Mesothelial cell of epicardium (in vitro differentiated cells): ENCODE measurements at places on chromosomes 5 and 9. TPM values are rescaled to one million over a fixed set of nuclear protein-coding genes. Genes with fewer than 3 reads are reported as not detected.

DNA sequence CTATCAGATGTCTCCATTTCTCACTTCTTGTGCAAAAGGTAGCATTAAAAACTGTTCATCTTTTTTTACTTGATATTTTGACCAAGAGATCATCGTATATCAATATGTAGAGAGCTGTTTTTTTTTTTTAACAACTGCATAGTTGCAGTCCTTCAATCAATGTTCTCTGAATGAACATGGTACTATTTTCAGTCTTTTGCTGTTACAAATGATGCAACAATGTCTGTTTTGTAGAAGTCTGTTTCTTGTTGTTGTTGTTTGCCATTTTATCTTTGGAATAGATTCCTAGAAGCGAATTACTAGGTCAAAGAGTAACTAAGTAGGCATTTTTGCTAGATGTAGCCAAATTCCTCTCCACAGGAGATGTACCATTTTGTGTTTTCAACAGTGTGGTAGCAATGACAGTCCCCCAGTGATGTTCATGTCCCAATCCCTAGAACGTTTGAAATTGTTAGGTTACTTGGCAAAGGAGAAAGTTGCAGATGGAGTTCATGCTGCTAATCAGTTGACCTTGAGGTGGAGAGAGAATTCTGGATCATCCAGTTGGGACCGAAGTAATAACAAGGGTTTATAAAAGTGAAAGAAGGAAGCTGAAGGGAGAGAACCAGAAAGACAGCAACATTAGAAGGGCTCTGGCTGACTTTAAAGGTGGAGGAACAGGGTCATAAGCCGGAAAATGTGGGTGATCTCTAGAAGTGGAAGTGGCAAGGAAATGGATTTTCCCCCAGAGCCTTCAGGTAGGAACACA lies 6.3 kb downstream of the MTREX start:
- DNase-seq: no peak

DNA sequence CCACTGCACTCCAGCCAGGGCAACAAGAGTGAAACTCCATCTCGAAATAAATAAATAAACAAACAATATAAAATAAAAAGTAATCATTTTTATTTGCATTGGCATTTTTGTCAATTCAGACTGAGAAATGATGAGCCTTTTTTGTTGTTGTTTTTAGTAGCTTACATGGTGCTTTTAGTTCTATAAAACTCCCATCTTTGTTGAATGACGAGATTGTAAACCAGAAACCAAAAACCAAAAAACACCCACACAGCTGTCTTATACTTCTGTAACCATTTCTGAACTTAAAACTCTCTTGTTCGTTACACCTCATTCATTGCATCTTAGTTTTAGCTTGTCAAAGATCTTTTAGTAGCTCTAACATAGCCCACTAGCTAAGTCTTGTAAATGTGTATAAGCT lies 44.7 kb downstream of the GGTA1 start:
- DNase-seq: no peak

GRCh38 chr5:120852222-120852860 lies 388.2 kb downstream of the PRR16 start:
- no peak for DNase-seq

GRCh38 chr5:181099602-181100086 lies 31.3 kb downstream of the OR2V1 start:
- DNase-seq: no peak

GRCh38 chr9:73810585-73811215 lies 659.0 kb downstream of the ANXA1 start:
- no peak for DNase-seq

DNA sequence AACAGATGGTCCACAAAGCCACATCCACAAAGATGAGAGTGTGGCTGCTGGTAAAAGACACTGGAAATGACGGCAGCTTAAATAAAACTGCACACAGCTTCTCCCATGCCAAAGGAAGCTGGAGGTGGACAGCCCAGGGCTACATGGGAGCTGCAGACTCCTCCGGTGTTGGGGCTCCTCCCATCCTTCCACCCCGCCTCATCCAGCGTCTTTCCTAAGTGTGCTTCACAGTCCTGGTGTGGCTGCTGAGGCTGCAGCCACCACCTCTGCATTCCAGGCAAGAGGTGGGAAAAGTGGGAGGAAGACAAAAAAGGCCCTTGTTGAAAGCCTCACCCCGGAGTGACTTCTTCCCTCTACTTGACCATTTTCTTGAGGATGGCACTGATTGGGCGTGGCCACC lies 37.0 kb upstream of the IRX4 start:
- DNase-seq: no peak

GRCh38 chr9:93562157-93562556 lies 14.2 kb upstream of the PHF2 start:
- DNase-seq: no peak

DNA sequence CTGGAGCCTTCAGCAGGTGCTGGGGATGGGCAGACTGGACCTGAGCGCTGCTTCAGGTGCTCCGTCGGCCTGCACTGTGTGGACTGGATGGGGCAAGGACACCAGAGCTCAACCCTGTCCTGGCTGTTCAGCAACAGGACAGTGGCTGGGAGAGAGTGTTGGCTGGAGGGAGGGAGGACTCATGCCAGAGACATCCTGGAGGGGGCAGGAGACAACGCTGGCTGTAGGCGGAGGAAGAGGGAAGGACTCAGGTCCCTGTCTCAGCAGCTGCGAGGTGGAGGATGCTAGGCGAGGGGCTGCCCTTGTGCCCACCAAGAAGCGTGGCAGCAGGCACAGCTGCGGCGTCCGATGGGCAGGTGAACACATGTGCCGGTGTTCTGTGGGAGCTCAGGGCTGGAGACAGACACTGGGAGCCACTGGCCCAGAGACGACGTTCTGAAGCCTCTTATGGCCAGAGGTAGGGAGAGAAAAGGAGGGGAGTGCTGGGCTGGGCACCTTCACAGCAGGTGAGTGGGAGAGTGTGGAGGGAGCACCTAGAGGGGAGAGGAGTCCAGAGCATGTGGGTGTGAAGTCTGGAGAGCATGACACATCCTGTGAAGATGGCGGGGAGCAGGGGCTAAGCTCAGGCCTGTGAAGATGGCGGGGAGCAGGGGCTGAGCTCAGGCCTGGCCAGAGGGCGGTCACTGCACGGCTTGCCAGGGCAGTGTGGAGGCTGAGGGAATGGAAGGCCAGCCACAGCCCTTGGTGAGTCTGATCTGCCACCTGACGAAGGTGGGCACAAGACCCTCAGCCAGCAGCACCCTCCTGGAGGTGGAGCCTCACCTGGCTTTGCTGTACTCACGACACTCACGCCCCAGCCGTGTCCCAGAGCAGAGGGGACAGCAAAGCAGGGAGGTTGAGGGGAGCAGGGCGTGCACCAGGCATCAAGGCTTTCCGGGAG lies 79.1 kb upstream of the FCN1 start:
- DNase-seq: no peak

GRCh38 chr5:55636683-55637082 lies 75.4 kb downstream of the SLC38A9 start:
- no peak for DNase-seq

- DNase-seq: no peak
Observed at GRCh38 chr5:51384281-51384840, 1.1 kb downstream of the ISL1 start.

- no peak for DNase-seq
Observed at GRCh38 chr5:14125262-14125661, 17.9 kb upstream of the TRIO start.

GRCh38 chr9:21528123-21528808 lies 46.2 kb upstream of the IFNE start:
- no peak for DNase-seq

DNA sequence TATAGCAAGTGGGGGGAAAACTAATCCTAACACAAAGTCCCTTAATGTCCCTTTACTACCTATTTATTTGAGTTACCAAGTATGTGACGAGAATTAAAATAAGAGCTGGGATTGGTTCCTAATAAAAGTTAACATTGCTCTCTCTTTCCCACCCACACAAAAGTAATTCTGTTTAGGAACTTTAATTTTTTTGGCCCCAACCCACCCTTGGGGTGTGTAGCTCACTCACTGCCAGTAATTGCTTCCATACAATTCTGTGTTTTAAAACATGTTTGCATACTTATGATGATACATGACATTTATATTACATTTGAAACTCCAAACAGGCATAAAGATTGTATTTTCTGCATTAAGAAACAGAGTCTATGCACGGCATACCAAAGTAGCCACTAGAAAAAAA lies 106.5 kb downstream of the BNC2 start:
- DNase-seq: no peak

- no peak for DNase-seq
Observed at GRCh38 chr5:139738193-139739149, 57.1 kb upstream of the PSD2 start.

DNA sequence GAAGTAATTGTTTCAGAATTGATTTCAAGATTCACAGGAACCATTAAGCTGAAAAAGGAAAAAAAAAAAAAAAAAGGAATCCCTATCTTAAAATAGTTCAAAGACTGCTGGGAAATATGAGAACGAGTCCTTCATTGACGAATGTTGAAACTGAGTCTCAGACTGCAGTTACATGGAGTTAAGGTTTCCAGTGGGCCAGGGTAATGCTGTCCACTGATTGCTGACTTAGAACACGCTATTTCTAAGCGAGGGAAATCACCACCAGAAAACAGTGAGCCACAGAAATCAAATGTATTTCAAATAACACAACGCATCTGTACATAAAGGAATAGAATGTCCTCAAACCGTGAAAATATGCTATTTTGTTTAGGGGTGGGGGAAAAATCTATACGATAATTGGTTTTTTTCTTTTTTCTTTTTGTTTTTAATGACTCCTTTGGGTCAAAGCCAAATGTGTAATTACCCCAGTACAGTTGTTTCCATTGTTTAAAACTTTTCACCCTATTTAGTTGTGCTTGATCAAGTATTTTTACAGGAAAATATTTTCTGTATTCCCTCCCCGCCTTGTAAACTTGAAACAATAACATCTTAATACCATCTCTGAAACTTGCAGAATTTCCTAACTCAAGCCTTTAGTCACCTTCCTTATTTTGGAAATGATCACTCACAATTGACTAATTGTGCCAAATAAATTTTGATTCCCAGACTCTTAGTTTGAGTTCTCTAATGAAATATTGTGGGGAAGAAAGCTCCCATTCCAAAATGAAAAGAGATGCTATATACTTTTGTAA lies 208.3 kb downstream of the MCTP1 start:
- DNase-seq: no peak

- DNase-seq: no peak
Observed at GRCh38 chr9:134992755-134993124, 75.0 kb upstream of the FCN1 start.

DNA sequence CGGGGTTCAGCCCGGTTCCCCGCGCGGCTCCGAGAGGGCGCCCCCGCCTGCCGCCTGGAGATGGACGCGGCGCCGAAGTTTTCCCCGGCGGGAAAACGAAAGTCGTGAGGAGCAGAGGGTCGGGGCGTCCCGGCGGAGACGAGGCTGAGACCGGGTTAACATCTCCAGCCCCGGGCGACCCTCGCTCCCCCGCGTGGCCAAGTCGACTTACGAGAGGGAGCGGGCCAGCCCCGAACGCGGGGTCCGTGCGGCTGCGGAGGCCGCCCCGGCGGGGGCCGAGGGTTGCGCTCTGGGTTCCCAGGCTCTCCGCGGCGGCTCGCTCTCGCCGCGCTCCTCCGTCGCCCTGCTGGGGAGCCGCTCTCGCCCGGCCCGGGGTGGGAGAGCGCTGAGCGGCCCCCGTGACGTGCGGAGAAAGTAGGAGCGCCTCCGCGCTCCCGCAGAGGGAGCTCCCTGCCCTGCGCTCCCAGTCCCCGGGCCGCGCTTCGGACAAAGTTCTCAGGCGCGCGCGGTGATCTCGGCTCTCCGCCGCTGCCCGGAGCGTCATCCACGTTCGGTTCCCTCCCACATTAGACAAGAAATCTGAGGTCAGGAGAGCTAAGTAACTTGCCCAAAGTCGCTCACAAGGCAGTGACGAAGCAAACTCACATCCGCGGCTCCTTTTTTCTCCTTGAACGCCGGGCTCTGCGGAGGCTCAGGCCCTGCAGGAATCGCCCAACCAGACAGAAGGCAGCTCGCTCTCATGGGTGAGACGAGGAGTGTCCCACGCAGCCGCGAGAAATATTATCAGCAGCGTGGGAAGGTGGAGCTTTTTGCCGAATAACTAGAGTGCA lies 1.2 kb upstream of the GCNT4 start:
- DNase-seq: peak; percentile 74

DNA sequence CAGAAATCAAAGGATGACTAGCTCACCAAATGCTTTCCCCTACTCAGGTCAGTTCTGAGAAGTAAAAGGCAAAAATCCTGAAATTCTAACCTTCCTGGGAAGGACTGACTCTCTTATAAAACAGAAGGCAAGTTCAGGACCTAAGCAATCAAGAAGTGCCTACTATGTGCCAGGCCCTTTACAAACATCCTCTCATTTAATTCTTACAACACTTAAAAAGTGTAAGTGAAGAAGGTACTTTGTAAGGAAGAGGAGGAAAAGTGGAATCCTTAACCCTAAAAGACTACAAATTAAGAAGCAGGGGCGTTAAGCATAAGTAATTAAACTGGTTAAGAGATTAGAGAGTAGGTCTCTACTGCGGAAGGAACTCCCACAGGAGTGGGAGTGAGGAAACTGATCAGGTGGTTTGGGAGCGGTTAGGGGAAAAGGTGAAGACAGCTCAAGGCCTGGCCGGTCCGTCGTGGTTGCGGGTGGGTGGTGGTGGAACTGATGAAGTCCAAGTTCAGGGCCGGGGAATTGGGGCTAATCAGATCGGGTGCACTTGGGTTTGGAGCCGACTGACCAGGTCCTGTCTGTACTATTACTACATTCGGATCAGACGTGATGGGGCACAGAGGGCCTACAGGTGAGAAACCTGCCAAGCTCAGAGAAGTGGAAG lies 839 bp downstream of the MED27 start:
- DNase-seq: no peak

MYORG gene
- 4.2 to 5.5 TPM (median 4.9 TPM) in 3 replicates for total RNA-seq

SYNPO gene
- total RNA-seq: 84.4 to 86.6 TPM (median 85.3 TPM) in 3 replicates

SPINK7 gene
- not detected in 3 replicates for total RNA-seq

GPR151 gene
- total RNA-seq: not detected in 3 replicates

GLRA1 gene
- total RNA-seq: not detected in 3 replicates

SPINK5 gene
- total RNA-seq: 19.8 to 20.8 TPM (median 19.8 TPM) in 3 replicates
